Ascending aorta (tissue), 2 donors: ENCODE measurements at places on chromosomes 12 and 14. TPM values are rescaled to one million over a fixed set of nuclear protein-coding genes. Genes with fewer than 3 reads are reported as not detected.

ACSS3 gene
- 11.6 TPM for total RNA-seq

GPR84 gene
- not detected for total RNA-seq

PPP4R4 gene
- total RNA-seq = not detected

DNAH10 gene
- total RNA-seq = not detected

C12orf50 gene
- not detected for total RNA-seq

PTPN11 gene
- 70.2 TPM for total RNA-seq

TC2N gene
- total RNA-seq = 37.8 TPM

PITPNM2 gene
- 8.4 TPM for total RNA-seq
